ENCODE measurements at places on chromosomes 7 and 10.

DNA sequence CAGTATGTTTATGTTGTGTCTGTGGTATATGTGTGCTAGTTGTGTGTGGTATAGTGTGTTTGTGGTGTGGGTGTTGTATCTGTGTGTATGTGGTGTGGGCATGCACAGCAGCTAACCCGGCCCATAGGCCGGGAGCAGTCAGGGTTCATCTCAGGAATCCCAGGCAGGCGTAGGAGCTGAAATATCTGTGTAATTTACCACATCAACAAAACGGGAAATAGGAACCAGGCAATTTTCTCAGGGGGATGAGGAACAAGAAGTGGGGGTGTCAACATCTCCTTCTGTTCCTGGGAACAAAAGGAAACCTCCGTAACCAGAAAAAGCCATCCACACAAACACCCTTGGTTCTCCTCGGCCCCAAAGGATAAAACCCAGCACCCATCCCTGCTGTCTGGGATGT is 24.5 kb upstream of the ZNF488 start:
- no peak for DNase-seq

DNA sequence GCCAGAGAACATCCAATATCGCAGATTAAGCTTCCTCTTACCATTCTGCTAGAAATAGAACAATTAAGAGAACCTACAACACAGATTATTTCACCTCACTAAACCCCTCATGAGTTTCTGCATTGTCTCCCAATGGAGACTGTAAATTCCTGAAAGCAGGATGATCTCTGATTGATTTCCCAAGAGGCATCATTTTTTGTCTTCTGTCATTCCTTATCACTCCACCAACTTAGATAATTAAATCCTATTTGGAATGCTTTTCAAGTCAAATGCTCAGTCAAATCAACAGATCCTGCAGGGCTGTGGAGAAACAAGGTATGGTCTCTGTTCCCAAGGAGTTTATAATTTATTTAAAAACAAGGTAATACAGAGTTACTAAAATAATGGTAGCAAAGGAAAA is 161.5 kb downstream of the MTERF1 start:
- DNase-seq: no peak

DNA sequence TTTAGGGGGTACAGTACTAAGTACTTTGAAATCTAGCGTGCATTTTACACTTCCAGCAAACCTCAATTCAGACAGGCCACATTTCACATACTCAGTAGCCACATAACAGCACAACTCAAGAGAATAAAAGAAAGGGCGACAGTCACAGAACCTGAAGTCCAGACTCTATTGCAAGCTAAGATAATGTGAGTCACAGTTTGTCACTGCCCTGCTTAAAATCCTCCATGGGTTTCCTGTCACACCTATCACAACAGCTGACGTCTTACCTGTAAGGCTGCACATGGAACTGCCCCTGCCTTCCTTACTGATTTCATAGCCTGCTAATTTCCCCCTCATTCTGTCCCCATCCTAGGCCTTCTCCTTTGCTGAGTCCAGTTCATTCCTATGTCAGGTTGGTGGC is 16.1 kb upstream of the CDK14 start:
- DNase-seq: no peak

GRCh38 chr10:31520986-31521831 is 202.2 kb downstream of the ZEB1 start:
- DNase-seq: no peak

DNA sequence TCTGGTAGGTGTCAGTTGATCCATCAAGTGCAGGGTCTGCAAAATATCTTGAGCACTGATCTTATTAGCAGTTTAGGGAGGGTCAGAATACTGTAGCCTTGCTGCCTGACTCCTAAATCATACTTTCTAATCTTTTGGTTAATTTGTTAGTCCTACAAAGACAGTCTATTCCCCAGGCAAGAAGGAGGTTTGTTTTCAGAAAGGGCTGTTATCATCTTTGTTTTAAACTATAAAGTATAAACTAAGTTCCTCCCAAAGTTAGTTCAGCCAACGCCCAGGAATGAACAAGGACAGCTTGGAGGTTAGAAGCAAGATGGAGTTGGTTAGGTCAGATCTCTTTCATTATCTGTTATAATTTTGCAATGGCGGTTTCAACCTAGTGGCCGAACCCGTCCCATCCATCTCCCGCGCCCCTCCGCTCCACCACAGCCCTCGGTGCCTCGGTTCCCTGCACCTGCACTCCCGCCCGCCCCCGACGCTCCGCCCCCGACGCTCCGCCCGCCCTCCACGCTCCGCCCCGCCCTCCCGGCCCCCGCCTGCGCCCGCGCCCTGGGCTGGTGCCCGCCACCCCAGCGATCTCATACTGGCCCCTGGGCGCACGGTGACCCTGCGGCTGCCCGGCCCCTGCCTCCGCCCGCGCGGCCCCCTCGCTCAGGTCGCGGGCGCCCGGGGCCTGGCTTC is at the start of gene ADCK2:
ADCK2 (plus strand) TSS at position 564 of the 681 bp plus-strand sequence. CDS start 386 bp downstream, outside the sequence.
- DNase-seq: peak; percentile 84

DNA sequence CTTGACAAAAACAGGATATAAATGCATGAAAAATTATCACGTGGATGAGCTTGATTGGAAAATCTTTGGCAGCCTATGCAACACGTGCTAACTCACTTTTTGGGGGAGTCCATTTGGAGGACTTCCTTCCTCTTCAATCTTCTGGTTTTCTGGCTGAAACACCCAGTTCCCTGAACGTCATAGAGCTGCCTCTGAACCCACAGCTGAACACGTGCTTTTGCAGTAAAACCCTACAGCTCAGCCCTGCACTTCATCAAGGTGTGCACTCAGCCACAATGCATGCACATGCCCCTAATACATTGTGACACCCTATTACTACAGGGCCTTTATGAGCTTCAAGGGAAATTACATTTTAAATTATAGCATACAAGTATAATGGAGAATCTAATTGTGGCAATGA is 808.7 kb upstream of the AUTS2 start:
- no peak for DNase-seq

GRCh38 chr7:27912751-27913150 is 172.8 kb downstream of the TAX1BP1 start:
- DNase-seq: no peak

GRCh38 chr7:157964016-157964415 is 623.6 kb downstream of the PTPRN2 start:
- DNase-seq: no peak

GRCh38 chr7:3307435-3307834 is 6.4 kb downstream of the SDK1 start:
- no peak for DNase-seq

DNA sequence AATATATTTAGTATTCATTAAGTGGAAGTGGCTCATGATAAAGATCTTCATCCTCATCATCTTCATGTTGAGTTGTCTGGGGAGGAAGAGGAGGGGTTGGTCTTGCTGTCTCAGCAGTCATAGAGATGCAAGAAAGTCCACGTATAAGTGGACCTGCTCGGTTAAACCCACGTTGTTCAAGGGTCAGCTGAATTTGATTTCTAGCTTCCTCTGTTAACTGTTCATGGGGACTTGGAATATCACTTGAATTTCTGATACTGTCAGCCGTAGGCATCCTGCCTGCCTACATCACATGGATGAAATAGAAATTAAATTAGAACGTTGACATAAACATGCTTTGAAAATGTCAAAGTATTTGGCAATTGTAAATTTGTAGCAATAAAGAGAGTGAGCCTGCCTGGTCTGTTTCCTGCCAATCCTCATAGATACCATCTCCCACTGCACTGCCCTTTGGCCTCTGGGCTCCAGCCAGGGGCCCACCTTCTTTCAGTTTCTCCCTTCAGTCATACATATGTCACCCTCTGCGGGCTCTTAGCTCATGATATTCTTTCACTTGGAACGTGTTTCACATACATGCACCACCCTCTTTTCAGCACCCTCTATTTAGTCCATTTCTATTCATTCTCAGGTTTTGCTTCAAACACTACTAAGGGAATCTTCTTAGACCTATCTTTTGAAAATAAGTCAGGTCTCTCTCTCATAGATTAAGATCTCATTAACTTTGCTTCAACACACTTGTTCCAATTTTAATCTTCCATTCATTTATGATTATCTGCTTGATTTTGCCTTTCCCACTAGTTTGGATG is 376.3 kb downstream of the IPMK start:
- DNase-seq: no peak

- no peak for DNase-seq
These were observed 132.3 kb upstream of the CDK1 start for GRCh38 chr10:60645980-60646379.

GRCh38 chr7:19957664-19958063 is 184.2 kb upstream of the TMEM196 start:
- DNase-seq: no peak

GRCh38 chr10:45373003-45373575 is 927 bp upstream of the ALOX5 start:
- DNase-seq: no peak

- no peak for DNase-seq
These were observed 16.4 kb upstream of the PSMG3 start for GRCh38 chr7:1586126-1586826.

DNA sequence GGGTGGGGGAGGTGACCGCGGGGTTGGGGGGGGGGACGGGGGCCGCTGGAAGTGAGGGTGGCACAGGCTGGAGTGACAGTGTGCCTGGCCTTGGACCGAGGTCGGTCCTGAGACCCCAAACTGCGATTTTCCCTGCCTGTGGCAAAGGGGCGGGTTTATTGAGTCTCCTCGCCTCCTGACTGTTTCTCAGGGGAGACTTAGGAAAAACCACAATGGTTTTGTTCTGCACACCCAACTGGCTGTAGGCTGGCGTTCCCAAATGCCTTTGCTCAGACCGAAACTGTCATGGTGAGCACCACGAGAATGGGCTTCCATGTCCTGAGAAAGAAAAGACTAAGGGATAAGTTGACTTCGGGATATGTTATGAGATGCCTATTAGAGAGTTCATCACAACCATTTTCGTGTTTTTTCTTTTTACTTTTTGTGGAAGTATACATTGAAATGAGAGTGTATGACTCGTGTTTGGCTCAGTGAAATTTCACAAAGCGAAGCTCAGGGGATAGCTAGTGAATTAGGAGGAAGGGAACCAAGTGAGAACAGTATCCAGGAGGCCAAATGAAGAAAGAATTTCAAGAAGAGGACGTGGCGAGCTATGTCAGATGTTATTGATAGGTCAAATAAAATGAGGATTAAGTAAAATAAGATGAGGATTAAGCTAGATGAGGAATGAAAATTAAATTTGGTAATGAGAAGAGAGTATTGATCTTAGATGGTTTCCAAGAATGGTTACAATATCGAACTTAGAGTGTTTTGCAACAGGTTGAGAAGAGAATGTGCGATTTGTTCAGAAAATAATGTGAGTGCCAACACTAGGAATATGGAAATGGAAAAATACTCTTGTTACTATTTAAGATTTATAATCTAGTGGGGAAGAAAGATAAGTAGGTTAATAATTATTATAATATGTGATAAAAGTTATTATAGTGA is 918 bp downstream of the NET1 start:
- no peak for DNase-seq

- no peak for DNase-seq
These were observed 13.9 kb downstream of the TSPAN14 start for GRCh38 chr10:80468002-80468401.

DNA sequence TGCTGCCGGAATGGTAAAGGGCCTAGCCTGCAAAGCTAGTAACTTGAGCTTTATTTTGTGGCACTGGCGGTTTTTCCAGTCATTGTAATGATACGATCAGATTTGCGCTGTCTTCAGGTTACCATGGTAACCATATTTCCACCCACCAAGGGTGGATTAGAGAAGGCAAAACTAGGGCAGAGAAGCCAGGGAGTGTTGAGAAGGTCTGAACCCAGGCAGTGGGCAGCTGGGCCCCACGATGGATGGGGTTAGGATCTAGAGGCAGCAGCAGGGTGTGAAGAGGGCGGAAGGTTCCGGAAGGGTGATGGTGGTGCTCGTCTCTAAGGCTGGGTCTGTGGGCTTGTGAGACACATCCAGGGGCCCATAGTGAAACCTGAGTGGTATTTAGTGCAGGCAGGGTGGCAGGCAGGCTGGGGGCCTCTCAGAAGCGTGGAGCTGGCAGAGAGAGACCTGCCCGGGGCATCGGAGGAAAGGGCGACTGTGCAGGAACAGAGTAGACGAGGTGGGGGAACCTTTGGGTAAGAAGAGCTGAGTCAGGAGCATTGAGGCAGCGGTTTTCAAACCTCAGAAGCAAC is 87.9 kb upstream of the GTF2I start:
- DNase-seq: no peak

GRCh38 chr7:39650676-39651075 is 27.3 kb downstream of the RALA start:
- no peak for DNase-seq

- DNase-seq: no peak
These were observed 314.8 kb upstream of the GRM3 start for GRCh38 chr7:86328801-86329433.

GRCh38 chr10:1132584-1132983 is 76.4 kb downstream of the WDR37 start:
- no peak for DNase-seq

GRCh38 chr10:28985137-28985885 is 303.6 kb upstream of the LYZL1 start:
- DNase-seq: no peak

- no peak for DNase-seq
These were observed 23.5 kb downstream of the HECTD2 start for GRCh38 chr10:91433620-91434019.

GRCh38 chr7:84182301-84182700 is 12.3 kb downstream of the SEMA3A start:
- DNase-seq: no peak

- DNase-seq: no peak
These were observed 22.1 kb downstream of the ARL5B start for GRCh38 chr10:18681366-18681765.

GRCh38 chr10:123100030-123100762 is 35.6 kb upstream of the HMX3 start:
- no peak for DNase-seq

DNA sequence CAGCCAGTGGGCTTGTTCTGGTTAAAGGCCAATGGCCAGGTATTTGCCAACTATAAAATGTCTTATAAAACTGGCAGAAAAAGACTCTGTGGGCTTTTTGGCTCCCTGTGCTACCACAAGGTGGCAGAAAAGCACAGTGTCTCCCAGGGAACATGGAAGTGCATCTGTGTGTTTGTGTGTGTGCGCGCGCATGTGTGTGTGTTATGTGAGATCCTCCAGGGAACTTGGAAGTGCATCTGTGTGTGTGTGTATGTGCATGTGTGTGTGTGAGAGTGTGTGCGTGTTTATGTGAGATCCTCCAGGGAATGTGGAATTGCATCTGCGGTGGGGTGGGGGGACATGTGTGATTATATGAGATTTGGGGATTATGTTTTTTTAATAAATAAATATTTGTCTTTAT is 30.2 kb upstream of the ABI1 start:
- no peak for DNase-seq

GRCh38 chr7:124033095-124033806 is 384 bp upstream of the TMEM229A start:
- DNase-seq: peak; percentile 24

- DNase-seq: no peak
These were observed 272.7 kb upstream of the MGMT start for GRCh38 chr10:129194181-129194870.
